ENCODE measurements at places on chromosomes 11 and 22.
A peak's percentile ranks its signal among the peaks of the same experiment; 100 is the strongest.

- no peak for DNase-seq
These were observed 5.5 kb downstream of the USH1C start for GRCh38 chr11:17538731-17539130.

DNA sequence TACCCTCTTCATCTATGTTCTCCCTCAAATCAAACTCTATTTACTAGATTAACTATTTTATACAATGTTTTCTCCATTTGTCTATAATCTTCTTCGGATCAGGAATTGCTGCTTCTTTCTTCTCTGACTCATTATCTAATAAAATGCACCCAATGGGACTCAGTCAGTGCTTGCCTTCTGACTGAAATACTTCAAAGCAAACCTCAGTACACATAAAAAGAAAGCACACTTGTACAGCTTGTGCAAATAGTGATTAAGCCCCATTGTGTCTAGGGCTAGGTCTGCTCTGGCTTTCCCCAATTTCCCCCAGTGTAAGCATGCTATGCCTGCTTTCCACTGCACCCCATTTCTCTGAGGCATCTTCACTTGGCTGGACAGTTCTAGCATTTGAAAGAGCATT, 118.6 kb upstream of the C11orf87 start:
- DNase-seq: no peak

- DNase-seq: no peak
These were observed 24.2 kb upstream of the TMPRSS4 start for GRCh38 chr11:118052581-118053206.

DNA sequence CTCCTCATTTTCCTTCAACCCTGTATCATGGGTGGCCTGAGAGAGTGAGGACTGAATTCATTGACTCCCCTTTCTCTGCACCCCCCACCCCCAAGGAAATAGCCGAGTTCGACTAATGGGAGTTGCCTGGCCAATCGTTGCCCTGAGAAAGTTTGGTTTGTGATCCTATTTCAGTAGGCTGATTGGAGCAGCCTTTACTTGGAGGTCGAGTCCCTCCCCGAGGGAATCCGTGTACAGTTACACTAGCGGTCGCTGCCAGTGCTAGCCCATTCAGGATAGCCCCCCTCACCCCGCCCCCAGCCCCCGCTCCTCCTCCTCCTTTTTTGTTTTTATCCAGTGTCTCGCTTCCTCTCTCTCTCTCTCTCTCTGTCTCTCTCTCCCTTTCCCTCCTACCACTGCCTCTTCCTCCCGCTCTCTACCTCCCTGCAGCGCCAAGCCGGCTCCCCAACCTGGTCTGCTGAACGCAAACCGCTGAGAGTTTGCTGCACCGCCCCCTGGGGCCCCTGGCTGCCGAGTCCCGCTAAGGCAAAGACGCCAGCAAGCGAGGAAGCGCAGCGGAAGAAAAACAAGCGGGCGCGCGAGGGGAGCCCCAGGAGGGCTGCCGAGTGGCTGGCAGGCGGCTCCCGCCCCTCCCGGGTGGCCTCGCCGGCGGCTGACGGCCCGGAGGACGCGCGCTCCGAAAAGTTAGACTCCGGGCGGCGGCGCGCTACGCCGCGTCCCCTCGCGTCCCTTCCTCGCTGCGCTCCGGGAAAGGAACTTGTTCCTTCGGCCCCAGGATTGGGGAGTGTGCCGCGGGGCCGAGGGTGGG, at the start of gene GRAMD1B:
GRAMD1B (plus strand) TSS at position 357 of the 808 bp plus-strand sequence. CDS start 524 bp downstream, outside the sequence.
- peak; percentile 90 for DNase-seq

DNA sequence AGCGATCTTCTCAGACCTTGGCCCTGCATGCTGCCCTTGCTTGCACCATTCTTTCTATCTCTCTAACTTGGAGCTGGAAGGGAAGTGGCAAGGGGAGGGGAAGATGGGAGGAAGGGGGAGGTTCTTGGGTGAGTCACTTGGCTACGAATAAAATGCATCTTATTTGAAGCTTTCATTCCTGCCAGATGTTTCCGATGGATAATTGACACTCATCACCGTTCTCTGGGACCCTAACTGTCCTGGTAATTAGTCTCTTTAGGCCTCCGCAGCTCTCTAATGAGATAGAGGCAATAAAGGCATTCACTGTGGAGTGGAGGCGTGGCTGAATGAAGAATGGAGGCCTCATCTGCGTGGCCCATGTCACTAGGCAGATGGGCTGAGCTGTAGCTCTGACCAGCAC, 960.1 kb downstream of the NTM start:
- peak; percentile 36 for DNase-seq

DNA sequence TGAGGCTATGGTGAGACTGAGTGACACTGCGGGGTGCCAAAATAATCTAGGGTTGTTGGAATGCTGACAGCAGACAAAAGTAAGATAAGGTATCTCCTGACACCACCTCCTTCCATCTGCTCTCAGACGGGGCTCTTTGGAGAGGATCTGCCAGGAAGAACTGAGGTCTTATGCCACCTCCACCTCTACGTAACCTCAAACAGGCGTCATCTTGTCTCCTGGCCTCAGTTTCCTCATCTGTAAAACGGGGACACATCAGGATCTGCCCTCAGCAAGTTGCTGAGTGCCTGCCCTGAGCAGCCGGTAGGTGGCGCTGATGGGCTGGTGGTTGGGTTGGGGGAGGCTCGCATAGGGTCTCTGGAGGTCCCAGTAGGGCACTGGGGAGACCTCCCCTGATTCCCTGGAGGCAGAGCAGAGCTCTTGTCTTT, 1.7 kb upstream of the MYEOV start:
- peak; percentile 36 for DNase-seq

GRCh38 chr11:64028398-64029115, 7.2 kb upstream of the FLRT1 start:
- peak; percentile 21 for DNase-seq

- DNase-seq: peak; percentile 45
These were observed 33.4 kb downstream of the FDX1 start for GRCh38 chr11:110463153-110463552.

DNA sequence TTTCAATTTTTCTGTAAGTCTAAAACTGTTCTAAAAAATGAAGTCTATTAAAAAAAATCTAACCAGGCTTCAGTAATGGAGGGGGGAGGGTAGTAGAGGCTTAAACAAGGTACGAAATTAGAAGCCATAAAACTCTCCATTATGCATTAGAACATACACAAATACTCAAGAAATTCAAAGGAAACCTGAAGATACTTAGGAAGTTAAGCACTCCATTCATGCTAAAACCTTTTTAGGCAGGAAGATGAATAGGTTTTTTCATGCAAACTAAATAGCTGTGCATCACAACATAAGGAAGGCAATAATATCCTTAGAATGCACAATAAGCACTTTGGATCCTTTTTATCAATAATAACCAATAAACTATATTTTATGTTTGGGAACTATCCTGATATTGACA, 2.4 kb downstream of the RAB6A start:
- DNase-seq: no peak

DNA sequence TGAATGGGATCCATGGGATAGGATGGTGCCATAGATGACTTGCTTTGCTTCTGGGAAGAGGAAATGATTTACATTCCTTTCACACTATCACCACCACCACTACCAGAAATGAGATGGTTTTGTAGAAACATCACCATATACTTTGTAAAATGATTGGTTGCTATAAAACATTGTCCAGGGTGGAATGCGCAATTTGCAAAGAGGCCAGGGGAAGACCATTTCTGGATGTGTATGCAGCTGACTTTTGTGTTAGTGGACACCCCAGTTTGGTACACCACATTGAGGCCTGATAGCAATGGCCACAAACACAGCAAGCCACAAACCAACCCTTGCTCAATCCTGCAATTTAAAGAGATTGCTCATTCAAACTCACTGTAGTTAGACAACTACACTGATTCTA, 56.7 kb upstream of the RCN1 start:
- no peak for DNase-seq

GRCh38 chr11:130612291-130612851, 163.9 kb downstream of the ADAMTS15 start:
- no peak for DNase-seq

DNA sequence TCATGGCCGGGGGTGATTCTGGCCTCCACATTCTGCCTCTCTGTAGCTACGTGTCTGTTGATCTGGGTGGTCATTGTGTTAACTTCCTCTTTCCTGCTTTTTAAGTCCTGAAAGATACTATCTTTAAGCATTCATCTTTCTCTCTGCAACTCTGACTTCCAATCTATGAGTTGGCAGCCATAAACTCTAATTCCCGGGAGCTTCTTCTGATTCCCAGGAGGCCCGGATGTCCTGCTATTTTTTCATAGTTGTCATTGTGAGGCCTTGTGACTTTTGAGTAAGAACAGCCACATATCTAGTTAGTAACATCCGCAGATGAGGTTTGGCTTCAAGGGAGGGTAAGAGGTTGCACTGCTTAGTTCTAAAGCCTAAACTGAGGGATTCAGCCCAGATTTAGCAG, 107.8 kb downstream of the SYN3 start:
- DNase-seq: no peak

DNA sequence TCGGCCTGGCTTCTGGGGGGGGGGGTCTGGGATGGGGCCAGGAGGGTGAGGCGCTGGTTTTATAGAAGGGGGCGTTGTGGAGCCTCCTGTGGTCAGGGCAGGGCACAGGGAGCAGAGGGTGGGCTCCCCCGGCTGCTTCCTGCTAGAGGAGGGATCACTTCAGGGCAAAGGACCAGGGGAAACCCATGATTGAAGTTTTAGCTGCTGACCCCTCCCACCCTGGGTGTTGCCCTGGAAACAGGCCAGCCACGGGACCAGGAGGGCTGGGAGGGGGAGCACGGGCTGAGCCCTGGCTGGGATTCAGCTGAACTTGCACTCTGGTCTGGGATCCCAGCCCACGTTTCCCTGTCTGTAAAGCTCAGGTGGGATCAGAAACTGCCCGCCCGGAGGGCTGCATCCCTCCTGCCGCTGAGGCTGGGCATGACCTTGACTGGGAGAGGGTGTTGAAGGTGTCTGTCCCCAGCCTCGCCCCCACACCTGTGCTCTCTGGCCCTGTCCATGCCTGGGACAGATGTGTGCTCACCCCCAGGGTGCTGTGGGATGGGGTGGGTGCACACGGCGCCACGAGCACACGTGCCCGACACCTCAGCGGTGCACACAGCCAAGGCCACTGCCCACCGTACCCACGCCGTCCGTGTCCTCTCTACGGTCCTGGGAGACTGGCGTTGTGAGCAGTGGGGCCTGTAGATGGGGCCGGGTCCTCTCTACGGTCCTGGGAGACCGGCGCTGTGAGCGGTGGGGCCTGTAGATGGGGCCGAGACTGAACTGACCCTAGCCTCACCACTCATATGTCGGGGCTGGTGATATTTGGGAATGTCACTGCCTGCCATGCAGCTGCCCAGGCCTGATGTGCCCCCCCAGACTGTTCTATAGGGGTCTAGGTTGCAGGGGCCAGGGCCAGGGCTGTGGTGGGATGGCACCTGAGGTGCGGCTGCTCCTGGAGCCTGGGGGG, 2.3 kb downstream of the TSPAN4 start:
- DNase-seq: no peak

DNA sequence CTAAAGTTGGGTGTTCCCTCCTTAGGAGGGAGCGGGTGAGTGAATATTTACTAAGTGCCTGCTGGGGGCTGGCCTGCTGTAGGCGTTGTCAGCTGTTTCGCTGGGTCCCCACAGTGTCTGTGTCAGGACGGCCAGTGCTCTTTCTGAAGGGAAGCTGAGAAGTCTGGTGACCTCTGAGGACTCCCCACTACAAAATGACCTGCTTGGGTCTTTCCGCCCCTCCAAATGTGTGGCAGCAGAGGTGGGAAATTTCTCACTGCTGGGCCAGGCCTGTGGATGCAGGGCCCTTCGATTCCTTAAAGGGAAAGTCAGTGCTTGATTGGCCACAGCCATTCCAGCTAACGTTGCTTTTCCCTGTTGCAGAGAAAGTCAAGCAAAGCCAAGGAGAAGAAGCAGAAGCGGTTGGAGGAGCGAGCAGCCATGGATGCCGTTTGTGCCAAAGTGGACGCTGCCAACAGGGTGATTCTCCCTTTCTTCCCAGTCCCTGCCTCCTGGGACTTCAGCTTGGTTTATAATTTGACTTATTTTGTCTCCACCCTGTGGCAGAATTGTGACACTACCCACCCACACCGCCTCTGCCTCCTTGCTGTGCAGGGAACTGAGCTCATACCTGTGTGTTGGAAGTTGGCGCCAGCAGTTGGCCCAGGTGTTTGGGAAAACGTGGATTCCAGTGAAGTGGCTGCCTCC, 6.8 kb downstream of the NAA40 start:
- peak; percentile 32 for DNase-seq

GRCh38 chr11:8095371-8095770, 14.4 kb downstream of the TUB start:
- DNase-seq: no peak

GRCh38 chr11:21933095-21933494, 259.8 kb upstream of the ANO5 start:
- DNase-seq: no peak

DNA sequence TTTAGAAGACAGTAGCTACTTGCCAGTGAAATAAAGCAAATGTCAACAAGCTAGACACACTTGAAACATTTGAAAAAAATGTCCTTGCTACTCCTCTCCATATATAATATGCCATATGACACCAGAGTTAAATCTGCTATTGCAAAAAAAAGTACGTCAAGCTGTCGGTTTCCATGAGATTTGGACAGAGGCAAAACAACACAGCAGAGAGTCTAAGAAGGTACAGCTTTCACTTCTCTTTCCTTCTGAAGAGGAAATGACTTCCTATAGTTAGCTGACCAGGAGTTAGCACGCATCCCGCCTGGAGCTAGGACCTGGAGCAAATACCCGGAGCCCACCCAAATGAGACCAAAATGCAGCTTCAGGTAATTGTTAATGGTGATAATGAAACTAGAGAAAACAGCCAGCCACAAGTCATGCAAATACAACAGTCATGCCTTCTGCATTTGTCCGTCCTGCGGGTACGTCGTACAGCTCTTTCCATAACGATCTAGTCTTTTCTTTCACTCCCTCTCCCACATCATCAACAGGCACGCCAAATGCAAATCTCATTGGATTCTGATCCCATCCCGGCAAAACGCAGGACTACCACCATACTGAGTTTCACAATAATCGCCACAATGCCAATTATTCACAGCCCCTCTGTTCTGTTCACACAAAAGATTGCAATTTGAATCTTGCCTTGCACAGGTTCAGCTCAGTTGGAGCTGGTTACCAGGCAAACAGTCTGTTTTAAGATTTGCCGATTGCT, 395.0 kb upstream of the CCDC90B start:
- DNase-seq: no peak

GRCh38 chr11:66987924-66988637, 13.0 kb downstream of the C11orf86 start:
- no peak for DNase-seq

GRCh38 chr11:42840176-42840829, 471.5 kb upstream of the API5 start:
- no peak for DNase-seq

- DNase-seq: no peak
These were observed 1446.7 kb downstream of the FAM181B start for GRCh38 chr11:81286959-81287358.

DNA sequence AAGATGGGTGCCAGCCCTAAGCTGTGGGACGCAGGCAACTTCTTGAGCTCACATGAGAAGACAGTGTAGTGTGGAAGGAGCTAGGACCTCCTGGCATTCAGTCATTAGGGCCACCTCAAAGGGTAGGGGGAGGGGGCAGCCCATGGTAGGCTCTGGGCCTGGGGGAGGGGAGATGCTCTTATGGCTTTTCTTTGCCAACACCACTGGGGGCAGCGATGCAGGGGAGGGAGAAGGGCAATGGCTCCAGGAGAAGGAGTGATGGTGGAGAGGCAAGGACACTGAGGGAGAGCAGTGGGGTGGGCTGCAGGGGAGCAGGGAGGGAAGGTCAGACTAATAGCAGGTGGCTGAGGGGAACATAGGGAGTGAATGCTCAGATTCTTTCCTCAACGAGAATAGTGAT, 63.3 kb upstream of the SUSD2 start:
- no peak for DNase-seq
